Hindlimb muscle (tissue), 1 donor: ENCODE measurements at places on chromosomes 13 and 19. TPM values are rescaled to one million over a fixed set of nuclear protein-coding genes. Genes with fewer than 3 reads are reported as not detected.

The CILP2 gene
- polyA plus RNA-seq = 1.5 TPM

DNA sequence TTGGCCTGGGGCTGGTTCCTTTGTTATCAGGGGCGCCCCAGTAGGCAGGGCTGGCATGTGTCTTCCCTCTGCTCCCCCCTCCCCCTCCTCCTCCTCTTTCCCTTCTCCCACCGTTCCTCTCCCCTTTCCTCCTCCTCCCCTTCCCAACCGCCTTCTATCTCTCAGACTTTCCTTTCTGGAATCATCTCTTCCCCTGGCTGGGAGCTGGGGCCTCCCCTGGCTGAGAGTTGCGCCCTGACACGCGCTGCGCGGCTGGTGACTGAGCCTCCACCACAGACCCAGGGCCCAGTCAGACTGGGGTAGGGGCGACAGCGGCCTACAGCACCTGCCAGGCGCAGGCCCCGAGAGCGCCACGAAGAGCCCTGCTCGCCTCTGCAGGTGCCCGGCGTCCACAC lies 2.8 kb downstream of the PNMA8B start:
- peak; percentile 52 for DNase-seq

The DPF1 gene
- polyA plus RNA-seq = 2.4 TPM

DNA sequence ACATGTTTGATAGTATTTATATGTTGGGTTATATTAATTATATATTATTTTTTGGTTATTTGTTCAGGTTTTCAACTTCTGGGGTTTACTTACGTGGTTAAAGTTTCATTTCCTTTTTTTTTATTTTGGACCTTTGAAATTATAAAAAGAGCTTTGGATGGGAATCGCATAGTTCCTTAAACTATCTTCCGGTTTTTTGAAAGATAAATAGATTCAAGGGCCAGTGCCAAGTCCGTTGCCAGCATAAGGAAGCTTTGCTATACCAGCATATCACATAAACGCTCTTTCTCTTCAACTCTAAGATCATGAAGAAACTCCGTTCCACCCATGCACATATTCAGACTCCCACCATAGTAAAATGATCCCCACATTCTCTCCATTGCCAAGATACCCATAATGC lies 7.4 kb upstream of the OXGR1 start:
- DNase-seq = no peak

DNA sequence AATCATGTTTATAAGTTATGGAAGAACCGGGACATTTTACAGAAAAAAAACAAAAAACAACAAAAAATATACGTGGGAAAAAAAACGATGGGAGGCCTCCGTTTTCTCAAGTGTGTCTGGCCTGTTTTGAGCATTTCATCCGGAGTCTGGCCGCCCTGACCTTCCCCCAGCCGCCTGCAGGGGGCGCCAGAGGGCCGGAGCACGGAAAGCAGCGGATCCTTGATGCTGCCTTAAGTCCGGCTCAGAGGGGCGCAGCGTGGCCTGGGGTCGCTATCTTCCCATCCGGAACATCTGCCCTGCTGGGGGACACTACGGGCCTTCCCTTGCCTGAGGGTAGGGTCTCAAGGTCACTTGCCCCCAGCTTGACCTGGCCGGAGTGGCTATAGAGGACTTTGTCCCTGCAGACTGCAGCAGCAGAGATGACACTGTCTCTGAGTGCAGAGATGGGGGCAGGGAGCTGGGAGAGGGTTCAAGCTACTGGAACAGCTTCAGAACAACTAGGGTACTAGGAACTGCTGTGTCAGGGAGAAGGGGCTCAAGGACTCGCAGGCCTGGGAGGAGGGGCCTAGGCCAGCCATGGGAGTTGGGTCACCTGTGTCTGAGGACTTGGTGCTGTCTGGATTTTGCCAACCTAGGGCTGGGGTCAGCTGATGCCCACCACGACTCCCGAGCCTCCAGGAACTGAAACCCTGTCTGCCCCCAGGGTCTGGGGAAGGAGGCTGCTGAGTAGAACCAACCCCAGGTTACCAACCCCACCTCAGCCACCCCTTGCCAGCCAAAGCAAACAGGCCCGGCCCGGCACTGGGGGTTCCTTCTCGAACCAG lies 1.8 kb upstream of the APOE start:
- peak; percentile 77 for DNase-seq

The PGLYRP1 gene
- 0.83 TPM for polyA plus RNA-seq

DNA sequence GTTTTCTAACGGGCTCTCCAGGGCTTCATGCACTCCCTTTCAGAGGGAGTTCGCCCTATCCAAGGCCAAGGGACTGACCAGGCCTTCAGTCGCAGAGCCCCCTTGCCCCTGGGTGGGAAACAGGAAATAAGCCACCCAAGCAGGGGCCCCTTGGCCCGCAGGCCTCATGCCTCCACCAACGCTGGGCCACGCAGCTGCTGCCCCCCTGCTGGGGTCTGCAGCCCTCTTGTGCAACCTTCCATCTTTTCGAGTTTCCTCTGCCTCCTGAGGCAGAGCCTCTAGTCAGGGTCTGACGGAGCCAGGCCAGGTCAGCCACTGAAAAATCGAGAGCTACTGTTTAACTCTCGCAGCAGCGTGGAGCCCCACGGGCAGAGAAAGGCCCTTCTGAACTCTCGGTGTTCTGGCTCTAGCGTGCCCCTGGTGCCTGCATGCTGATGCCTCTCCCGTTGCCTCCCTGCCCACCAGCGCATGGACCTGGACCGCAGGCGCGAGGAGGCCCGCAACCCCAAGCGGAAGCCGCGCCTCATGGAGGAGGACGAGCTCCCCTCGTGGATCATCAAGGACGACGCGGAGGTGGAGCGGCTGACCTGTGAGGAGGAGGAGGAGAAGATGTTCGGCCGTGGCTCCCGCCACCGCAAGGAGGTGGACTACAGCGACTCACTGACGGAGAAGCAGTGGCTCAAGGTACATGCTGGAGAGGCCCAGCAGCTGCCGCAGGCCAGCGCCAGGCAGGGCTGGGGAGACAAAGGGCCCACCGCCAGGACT lies 54.6 kb upstream of the LDLR start:
- no peak for DNase-seq

- no peak for DNase-seq
Observed at GRCh38 chr19:5667751-5668271, 12.5 kb downstream of the MICOS13 start.

GRCh38 chr13:30715837-30716236 lies 19.5 kb upstream of the ALOX5AP start:
- no peak for DNase-seq

DNA sequence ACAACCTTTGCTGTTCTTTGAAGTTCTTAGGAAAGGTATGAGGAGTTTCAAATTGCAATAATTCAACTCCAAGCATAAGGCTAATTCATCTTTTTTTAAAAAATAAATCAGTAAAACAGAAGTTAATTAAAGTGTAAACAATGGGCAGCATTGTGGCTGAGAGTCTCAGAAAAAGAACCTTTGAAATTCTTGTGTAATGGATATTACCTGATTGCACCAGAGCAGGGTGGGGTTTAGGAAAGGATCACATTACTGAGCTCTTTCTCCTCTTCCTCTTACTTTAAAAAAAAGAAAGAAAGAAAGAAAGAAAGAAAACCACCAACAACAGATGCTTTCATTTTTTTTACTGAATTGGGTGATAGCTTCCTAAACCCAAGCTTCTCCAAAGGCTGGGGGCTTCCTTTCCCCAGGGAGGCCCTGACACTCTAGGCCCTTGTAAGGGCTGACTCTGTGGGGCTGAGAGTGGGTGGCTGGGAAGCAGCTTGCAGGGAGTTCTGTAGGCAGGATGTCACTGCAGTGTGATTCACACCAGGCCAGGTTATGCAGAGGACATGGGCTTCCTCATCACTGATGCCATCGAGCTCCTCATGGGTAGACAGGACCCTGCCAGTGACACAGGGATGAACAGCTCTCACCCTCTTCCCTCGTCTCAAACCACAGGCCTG lies 564.5 kb downstream of the FGF9 start:
- no peak for DNase-seq
